ENCODE measurements at places on chromosomes 6 and 20. TPM values are rescaled to one million over a fixed set of nuclear protein-coding genes. Genes with fewer than 3 reads are reported as not detected.

GRCh38 chr6:122555561-122555960 lies 54.6 kb upstream of the PKIB start:
- DNase-seq = no peak

Gene ATAT1
- 11.8 TPM for total RNA-seq

Gene MOG
- not detected for total RNA-seq

DNA sequence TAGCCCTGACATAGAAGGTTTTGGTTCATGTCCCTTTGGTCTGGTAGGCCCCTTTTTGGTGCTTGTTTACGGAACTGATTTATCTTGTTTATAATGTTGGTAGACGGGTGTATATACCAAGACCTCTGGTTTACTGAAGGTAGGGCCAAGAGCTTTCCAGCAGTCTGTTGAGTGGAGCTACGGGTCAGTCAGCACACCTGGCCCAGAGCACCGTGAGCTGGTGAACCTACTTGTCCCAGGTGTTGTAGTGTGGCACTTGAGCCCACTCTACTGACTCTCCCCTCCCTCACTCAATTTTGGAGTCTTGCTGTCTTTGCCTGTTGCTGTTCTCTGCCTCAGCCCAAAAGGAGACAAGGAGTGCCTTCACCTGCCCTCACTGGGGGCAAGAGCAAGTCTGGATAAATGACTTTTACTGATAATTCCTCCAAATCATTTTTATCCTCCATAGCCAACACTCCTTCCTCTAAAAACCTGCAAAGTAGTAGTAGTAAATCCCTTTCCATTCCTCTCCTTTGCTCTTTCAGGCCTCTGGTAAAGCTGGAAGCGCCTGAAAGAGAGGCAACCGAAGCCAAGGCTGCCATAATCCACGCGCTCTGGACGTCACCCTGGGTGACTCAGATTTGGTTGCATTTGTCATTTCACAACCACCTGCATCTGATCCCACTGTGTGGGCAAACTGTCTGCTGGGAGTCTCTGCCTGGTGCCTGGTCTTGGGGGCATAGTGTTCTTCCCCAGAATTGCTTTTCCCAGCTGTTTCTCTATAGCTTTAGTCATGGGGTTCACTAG lies 22.2 kb downstream of the RREB1 start:
- DNase-seq = no peak

- no peak for DNase-seq
These were observed 29.2 kb downstream of the MDN1 start for GRCh38 chr6:89790403-89790802.

DNA sequence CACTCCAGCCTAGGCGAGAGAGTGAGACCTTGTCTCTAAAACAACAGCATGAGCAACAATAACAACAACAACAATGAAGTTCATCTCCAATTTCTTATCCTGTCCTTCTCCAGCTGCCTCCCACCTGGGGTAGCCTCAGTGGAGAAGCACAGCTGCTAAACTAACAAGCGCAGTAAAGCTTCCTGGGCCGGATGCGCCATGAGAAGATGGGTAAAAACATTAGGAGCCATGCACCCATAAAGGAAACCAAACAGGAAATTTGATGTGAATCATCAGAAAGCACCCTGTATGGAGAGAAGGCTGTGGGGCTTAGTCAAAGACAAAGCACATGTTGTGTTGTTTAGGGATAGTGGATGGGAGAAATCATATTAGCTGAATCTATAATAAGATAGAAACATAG lies 61.1 kb upstream of the CCN6 start:
- peak; percentile 52 for DNase-seq

Gene PTPRK
- total RNA-seq = 11.1 TPM

Gene LY6G6D
- total RNA-seq = not detected

GRCh38 chr20:8471465-8471864 lies 339.4 kb downstream of the PLCB1 start:
- DNase-seq = no peak

Gene CLVS2
- not detected for total RNA-seq

Gene GGTLC1
- total RNA-seq = not detected

DNA sequence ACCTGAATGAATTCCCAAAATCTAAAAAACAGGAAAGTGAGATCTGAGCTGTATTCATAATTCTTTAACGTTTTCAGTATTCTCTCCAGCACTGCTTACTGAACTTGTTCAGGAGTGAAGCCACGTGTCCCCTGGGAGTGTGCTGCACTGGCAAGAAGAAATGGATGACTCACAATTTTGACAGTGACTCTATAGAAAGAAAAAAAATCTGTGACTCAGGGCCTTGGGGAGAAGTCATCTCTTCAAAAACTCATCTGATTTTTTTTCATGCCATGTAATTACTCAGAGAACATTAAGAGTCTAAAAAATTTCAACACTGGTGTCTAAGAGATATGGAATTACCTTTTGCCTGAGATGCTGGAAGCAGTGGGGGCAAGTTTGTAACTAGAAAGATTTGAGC lies 39.7 kb downstream of the ANKEF1 start:
- no peak for DNase-seq

GRCh38 chr6:52502306-52503029 lies 74.4 kb downstream of the TRAM2 start:
- no peak for DNase-seq
